ENCODE measurements at places on chromosomes 6 and 20. TPM values are rescaled to one million over a fixed set of nuclear protein-coding genes. Genes with fewer than 3 reads are reported as not detected.

The DEFB124 gene
- total RNA-seq, result not detected

The GRIK2 gene
- 0.07 TPM for total RNA-seq

The DPPA5 gene
- not detected for total RNA-seq

The SNAP25 gene
- total RNA-seq, result 1.8 TPM

The NDRG3 gene
- 18.5 TPM for total RNA-seq

The C4B gene
- total RNA-seq, result 85.7 TPM

The JPH2 gene
- 9.2 TPM for total RNA-seq

The GFOD1 gene
- total RNA-seq, result 24.3 TPM

The TBX18 gene
- total RNA-seq, result not detected

The RBBP9 gene
- total RNA-seq, result 16.9 TPM

The DNAH8 gene
- total RNA-seq, result not detected

The IP6K3 gene
- 5.0 TPM for total RNA-seq

DNA sequence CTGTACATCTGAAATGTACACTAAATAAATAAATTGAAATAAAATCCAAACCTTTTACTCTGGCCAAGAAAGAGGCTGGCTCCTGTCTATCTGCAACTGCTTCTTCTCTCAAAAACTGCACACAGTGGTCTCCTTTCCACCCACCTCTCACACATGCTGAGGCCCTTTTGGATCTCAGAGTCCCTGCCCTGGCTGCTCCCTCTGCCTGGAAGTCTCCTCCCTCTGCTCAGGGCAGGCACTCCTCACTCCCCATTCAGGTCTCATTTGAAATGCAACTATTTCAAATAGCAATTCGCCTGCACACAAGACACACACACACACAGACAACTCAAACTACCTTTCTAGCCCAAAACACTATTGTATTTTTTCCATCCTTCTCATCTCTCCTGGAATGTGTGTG lies 348.8 kb downstream of the PKHD1 start:
- no peak for DNase-seq

GRCh38 chr20:17664025-17664633 lies 17.9 kb downstream of the RRBP1 start:
- no peak for DNase-seq

GRCh38 chr20:58160451-58161061 lies 67.9 kb downstream of the ANKRD60 start:
- DNase-seq, result no peak

DNA sequence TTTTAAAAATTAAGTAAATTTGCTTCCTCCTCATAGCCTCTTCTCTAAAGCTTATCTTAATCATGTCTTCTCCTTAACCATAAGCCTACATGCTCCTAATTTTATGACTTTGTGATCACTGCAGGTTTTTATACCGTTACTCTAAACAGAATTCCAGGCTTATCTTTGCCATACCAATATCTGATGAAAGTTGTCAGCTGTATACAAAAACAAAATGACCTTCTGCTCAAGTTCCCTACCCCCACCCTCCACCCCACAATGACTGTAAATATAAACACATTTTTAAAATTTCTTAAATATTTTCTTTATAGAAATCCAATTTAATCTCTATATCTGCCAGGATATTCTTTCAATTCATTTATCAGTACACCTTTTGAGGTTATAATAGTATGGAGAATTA lies 60.5 kb upstream of the SGK1 start:
- no peak for DNase-seq

DNA sequence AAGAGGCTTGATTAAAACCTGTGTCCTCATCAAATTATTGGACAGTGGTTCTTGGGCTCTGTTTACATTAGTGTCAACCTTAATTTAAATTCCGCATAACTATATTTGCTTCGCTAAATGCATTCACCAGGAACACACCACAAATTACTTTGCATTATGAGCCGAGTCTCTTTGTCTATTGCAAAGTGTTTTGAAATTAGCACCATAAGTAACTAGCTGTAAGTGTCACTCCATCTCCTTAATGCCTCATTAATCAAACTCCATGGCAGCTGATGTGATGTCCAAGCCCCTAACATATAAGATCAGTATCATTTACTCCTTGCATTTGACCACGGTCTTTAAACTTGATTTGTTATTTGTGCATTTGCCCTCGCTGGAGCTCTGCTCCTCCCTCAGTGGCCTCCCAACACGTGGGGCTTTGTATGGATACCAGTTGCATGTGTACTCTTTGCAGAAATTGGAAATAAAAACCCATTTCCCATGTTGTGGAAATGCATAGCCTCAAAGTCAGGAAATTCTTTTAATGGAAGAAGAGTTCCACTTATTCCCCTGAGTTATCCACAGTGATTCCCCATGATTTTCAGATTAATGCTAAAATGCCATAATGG lies 24.6 kb downstream of the FOXA2 start:
- no peak for DNase-seq

DNA sequence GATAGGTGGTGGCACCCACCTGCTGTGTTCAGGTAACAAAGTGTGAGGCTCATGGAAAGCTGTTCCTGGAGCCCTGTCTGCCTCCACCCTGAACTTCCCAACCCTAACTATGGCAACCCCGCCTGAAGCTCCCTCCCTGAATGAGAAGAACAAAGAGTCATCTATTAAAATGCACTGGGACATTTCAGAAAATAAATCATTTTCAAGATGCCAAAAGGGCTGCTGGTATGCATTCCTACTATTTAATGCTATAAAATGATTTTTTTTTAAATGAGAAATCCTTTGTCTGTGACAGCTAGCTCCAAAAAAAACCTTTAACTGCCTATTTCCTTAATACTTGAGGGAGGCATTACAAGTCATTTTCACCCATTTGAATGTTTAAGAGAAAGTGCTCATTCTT lies 84.3 kb upstream of the MRPS10 start:
- DNase-seq, result no peak

DNA sequence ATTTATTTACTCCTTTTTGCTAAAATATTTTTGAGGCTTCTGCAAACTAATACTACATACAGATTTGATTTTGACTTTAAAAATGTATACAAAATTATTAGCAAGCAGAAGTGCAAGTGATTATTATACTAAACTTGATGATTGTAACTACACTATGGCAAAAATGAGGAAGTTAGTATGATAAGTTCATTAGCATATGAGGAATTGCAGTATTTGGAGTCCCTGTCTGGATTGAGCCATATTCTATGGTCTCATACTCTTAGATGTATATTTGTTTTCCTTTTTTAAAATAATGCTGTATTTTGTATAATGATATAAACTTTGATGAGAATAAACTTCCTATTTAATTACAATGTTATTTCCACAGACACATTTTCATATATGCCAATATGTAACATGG lies 13.9 kb downstream of the CRISP3 start:
- no peak for DNase-seq

DNA sequence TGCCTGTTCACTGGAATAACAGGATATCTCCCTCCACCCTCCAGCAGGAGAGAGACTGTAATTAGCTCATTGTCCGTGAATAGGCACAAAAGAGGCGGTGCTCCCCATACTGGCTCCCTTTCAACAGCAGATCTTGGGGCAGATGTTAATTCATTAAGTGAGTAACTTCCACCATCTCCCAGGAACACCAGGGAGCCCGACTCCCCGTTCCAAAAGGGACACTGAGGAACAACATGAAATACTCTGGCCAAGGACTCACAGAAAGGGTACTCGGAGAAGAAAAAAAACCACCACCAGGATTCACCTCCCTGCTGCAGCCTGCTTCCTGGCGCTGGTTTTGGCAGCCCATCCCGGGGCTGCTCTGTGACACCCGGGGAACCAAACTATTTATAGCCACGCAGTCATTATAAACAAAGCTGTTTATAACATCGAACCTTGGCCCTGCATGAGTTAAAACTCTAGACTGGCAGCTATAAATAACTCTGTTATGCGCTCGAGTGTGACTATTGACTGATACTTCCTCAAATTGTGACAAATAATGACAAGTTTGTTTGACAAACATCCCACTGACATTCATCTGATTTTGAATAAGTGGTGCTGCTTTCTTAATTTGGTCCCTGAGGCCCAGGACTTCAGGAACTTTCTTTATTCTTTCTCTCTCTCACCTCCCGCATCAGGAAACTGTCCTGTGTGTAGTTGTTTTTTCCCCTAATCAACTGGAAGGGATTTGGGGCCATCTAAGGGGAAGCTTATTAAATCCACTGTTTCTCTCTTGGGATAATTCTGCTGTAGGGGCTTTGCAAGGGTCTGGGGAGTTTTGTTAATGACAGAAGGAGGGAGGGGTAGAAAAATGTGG lies 521.6 kb downstream of the CD83 start:
- no peak for DNase-seq

DNA sequence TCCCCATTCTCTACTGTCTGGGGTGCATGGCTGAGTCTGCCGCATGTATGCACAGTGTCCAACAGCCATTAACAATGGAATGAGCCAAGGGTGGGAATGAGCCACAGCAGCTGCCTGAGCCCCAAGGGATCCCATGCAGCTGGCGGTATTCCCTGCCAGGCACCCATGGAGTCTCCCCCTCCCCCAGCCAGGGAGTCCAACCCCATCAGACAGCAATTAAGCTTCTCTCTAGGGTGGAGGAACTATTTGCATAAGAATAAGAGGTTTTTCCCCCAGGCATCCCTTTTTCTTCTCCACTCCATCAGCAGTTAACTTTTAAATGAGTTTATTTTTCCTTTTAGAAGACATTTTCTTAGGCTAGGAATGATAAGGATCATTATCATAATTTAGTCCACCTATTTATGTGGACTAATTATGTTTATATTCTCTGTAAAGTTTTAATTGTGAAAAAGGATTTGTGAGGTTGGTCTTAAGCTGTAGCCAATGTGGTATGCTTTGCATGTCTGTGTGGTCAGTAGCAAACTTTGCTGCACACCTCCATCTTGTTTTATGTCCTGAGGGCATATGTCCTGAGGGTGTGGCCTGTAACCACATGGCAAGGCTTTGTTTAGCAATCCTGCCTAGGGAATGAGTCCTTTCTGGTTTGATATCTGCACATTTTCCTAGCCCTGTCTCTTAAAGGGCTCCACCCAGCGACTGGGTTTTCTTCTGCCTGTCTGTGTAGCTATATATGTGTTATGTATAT lies 158.9 kb upstream of the OLIG3 start:
- no peak for DNase-seq

GRCh38 chr20:35771367-35771688 lies 487 bp upstream of the PHF20 start:
- no peak for DNase-seq

DNA sequence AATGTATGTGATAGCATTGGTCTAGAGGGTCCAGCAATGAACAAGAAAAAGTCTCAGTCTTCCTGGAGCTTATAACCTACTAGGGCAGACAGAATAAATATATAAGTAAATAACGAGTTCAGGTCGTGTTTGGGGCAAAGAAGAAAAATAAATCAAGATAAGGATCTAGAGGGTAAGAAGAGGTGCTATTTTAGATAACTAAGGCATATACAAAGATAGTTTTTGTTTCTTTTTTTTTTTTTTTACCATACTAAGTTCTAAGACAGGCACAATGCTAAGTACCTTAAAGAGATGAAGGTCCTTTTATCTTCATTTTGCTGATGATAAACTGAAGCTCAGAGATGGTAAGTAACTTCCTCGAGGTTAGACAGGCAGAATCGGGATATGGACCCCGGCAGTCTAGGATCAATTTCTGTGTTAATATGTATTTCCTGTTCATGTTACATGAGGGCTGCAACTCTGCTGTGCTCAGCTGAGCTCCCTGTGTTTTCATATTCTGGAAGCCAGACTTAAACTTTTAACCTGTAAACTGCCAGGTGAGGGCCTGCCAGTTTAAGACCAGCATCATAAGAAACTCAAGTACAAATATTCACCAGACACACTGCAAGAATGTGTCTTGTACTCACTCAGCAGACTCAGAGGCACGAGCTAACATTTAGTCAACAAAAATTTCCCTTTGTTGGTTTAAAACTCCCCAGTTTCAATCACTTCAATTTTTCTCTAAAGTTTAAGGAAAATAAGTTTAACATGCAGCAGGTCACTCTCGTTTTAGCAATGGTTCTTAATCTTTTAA lies 23.3 kb downstream of the SESN1 start:
- DNase-seq, result no peak

- DNase-seq, result peak; percentile 52
Observed at GRCh38 chr20:47318027-47318585, 38.4 kb downstream of the ZMYND8 start.

GRCh38 chr20:33630507-33630906 lies 31.6 kb upstream of the C20orf144 start:
- DNase-seq, result no peak

GRCh38 chr6:139821676-139822223 lies 447.3 kb upstream of the CITED2 start:
- no peak for DNase-seq

DNA sequence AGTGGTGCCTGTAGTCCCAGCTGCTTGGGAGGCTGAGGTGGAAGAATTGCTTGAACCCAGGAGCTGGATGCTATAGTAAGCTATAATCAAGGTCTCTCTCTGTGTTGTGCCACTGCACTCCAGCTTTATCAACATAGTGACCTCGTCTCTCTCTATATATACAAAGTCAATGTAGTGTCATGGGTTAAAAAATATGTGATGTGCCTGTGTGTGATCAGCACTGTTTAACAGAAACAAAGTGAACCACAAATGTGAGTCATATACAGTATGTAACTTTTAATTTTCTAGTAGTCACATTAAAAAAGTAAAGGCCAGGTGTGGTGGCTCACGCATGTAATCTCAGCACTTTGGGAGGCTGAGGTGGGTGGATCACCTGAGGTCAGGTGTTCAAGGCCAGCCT lies 85.3 kb upstream of the RNF24 start:
- DNase-seq, result no peak

- no peak for DNase-seq
Observed at GRCh38 chr20:64257107-64257757, 1.7 kb downstream of the PCMTD2 start.

DNA sequence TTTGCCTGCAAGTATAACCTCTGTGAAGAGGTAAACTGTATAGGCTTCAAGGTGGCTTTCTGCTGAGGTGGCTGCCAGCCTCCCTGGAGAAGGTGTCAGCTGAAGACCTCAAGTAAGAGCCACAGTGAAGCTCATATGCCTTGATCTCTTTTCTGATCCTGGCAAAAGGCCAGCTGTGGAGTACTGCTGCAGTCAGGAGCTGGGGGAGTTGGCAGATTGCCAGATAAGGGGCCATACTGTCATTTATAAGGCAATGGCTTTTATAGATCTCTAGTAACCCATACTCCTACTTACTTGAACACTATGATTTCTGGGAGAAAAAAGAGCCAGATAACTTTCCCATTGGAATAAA lies 8.8 kb upstream of the CEP85L start:
- DNase-seq, result no peak

- DNase-seq, result no peak
Observed at GRCh38 chr6:168320634-168321033, 1.1 kb upstream of the DACT2 start.

GRCh38 chr6:1622220-1622850 lies 12.6 kb downstream of the FOXC1 start:
- no peak for DNase-seq

- no peak for DNase-seq
Observed at GRCh38 chr6:21519642-21520041, 73.9 kb upstream of the SOX4 start.

DNA sequence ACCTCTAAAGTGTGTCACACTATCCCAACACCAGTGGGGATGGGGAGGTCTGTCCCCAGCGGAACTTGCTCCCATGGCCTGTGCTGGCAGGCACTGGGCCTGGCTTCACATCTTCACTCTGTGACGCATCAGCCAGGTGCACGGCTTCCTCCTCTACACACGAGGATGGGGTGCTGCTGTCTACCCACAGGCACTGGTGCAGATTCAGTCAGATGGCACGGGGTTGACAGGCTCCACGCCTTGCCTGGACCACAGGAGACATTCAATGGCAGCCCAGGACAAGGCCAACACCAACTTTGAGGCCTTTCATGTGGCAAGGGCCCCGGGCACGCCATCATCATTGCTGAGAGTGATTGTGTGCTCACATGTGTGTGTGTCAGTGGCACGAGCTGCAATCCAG lies 92.4 kb downstream of the TMEM242 start:
- no peak for DNase-seq

GRCh38 chr6:148074291-148074690 lies 268.3 kb upstream of the SASH1 start:
- no peak for DNase-seq
